ENCODE measurements at places on chromosomes 6 and 20. TPM values are rescaled to one million over a fixed set of nuclear protein-coding genes. Genes with fewer than 3 reads are reported as not detected.
A peak's percentile ranks its signal among the peaks of the same experiment; 100 is the strongest.

- DNase-seq, result no peak
Observed at GRCh38 chr6:22821664-22822320, 252.4 kb downstream of the HDGFL1 start.

The C6orf118 gene
- total RNA-seq, result not detected

The TNF gene
- 92.5 TPM for total RNA-seq

The JAG1 gene
- 0.58 TPM for total RNA-seq

The WFDC5 gene
- total RNA-seq, result not detected

The LAMP5 gene
- not detected for total RNA-seq

GRCh38 chr20:48550814-48551213 lies 277.0 kb downstream of the PREX1 start:
- DNase-seq, result no peak

DNA sequence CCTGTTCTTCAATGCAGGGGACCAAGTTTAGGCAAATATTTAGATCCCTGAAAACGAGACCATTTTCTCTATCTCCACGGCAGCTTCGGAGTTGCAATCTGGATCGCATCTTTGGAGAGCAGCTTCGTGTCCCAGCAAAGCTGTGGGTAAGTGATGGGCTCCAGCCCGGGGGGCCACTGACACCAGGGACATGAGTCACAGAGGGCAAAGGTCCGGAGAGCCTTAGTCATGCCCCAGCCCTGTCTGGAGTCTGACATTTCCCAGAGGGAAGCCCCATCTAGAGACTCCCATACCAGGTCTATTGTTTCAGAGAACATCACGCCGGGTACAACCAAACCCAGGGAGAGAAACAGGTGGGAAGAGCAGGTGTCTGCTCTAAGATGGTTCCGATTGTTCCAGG lies 95.9 kb downstream of the NFATC2 start:
- no peak for DNase-seq

GRCh38 chr6:164230259-164230658 lies 815.7 kb downstream of the QKI start:
- DNase-seq, result no peak

The BTNL2 gene
- total RNA-seq, result not detected

The SAMD10 gene
- 17.5 TPM for total RNA-seq

The SEC63 gene
- total RNA-seq, result 90.7 TPM

- peak; percentile 22 for DNase-seq
Observed at GRCh38 chr6:53805725-53806124, 10.9 kb downstream of the LRRC1 start.

The LTA gene
- 724 TPM for total RNA-seq

The OR2H1 gene
- not detected for total RNA-seq

The SPATA25 gene
- total RNA-seq, result 0.58 TPM

The WFDC10B gene
- not detected for total RNA-seq

DNA sequence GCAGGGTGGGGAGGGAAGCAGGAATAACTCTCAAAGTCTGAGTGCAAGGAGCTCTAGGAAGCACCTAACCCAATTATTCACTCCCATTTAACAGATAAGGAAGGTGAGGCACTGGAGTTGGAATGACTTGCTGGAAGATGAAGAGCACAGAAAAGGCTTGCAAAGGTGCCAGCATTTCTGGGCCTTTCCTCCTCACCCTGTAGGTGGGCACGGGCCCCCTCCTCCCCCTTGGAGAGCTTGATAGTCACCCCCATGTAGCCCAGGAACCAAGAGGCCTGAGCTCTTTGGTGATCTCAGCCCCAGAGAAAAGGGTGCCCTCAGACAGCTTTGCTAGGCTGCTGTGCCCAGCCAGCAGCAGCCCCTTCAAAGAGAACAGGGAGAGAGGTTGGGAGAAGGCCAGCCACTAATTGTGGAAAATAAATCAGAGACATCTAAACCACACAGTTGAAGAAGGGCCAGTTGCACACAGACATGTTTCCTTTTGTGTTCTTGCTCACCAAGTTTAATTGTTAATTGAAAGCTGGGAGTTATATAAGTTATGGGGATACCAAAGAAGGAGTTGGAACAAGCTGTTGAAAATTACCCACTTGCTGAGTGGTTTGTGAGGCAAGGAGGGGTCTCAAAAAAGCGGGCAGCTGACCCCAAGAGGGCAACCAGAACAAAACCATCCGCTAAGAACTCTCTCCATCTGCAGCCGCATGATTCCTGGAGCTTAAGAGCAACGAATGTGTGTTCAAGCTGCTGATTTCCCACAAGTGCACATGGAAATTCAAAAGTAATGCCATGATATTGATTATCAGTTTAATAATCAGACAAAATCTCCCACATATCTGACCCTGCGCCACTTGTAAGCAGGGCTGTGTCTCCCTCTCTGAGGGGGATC lies 77.0 kb downstream of the MRPL14 start:
- DNase-seq, result no peak

GRCh38 chr6:56407883-56408410 lies 160.6 kb upstream of the COL21A1 start:
- no peak for DNase-seq

GRCh38 chr6:13454286-13455221 lies 32.8 kb downstream of the GFOD1 start:
- DNase-seq, result peak; percentile 91

- no peak for DNase-seq
Observed at GRCh38 chr6:153858529-153858928, 180.5 kb upstream of the OPRM1 start.

The CLIC5 gene
- total RNA-seq, result 1.1 TPM

DNA sequence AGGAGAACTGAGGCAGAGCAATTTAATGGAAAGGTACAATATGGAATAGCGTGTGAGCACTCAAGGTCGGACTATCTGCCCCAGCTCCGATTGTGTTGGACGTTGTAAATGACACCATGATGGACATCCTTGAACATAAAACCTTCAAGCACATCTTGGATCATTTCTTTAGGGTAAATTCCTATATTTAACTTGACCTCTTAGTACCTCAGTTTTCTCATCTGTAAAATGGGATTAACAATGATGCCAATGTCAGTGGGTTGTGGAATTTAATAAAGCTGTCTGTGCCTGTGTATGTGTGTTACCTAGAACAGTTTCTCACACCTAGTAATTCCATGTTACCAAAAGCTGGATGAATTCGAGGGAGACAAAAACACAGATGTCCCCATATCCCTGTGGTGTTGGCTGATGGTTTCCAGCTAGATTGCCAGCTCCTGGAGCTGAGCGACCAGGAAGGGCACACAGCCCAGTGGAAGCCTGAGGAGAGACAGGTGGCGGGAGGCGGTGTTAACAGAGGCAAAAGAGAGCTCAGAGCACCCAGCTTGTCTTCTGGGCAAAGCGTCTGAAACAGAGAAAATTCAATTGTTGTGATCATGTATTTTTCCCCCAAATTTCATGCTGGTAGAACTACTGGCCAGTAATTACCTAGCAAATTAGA lies 32.6 kb downstream of the MDFI start:
- no peak for DNase-seq

All from activated CD8-positive, alpha-beta T cell treated with anti-CD3 and anti-CD28 coated beads for 36 hours (primary cell).